ENCODE measurements at places on chromosomes 13 and 19.

GRCh38 chr13:110684388-110685056 is 21.4 kb downstream of the CARS2 start:
- no peak for DNase-seq

- DNase-seq = no peak
These were observed 219.4 kb downstream of the NHLRC3 start for GRCh38 chr13:39257642-39258041.

- peak; percentile 66 for DNase-seq
These were observed 12.7 kb downstream of the NPAS1 start for GRCh38 chr19:47032171-47032811.

GRCh38 chr19:13955662-13956364 is 3.5 kb downstream of the DCAF15 start:
- DNase-seq = no peak

GRCh38 chr19:37928527-37929286 is 21.7 kb downstream of the SIPA1L3 start:
- no peak for DNase-seq

GRCh38 chr13:34591129-34591528 is 350.9 kb upstream of the NBEA start:
- no peak for DNase-seq

DNA sequence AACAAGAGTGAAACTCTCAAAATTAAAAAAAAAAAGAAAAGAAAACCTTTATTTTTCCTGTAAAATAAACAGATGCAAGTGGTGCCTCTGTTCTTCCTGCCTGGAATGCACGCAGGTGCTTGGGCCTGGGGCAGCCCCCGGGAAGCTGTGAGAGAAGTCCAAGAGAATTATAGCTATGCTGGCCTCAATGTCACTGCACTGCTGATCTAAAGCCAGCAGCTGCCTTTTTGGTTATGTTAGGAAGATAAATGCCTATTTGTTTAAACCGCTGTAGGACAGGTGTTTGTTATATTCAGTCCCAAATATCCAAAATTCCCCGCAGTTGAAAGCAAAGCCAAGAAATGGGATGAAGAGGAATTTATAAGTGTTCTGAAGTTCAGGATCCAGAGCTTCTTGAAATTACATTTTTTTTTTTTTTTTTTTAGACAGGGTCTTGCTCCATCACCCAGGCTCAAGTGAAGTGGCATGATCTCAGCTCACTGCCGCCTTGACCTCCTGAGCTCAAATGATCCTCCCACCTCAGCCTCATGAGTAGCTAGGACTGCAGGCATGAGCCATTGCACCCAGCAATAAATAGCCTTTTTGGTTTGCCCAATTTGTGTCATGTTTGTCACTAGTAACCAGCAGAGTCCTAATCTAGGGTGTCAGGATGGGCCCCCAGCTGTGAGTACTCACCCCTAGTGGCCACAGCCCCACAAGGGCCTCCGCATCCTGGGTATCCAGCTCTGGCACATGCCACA is 2.2 kb downstream of the RINL start:
- no peak for DNase-seq

DNA sequence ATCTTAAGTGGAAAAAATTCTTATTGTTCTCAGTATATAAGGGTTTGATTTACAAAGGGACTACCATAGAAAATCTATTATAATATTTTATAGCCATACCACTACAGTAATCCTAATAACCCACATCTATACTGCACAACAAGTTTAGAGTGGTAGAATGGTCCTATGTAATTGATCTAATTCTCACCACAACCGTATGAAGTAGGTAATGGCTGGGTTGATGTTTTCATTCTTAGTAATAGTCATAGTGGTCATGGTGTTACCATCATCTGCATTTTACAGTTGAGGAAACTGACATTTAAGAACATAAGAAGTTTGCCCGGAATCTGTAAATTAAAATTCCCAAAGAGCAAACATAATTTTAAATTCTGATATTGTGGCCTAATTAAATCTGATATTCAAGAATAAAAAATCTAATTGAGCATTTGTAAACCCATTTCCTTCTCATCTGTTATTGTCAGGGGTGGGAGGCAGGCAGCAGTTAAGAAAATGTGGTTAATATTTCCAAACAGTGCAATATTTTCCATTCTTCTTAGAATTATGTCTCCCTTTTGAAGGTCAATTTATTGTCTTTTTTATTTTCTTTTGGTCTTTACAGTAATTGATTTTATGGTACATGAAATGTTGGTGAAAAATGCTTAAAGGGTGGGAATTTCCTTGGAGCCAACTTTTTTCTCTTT is 65.6 kb downstream of the DHRS12 start:
- DNase-seq = no peak

GRCh38 chr19:610801-611480 is 21.3 kb downstream of the HCN2 start:
- DNase-seq = no peak
